Articular chondrocyte of knee joint (primary cell): ENCODE measurements at places on chromosomes 2 and 18. TPM values are rescaled to one million over a fixed set of nuclear protein-coding genes. Genes with fewer than 3 reads are reported as not detected.

The LBX2 gene
- 2.2 and 3.3 TPM in 2 replicates for total RNA-seq

The SLC8A1 gene
- total RNA-seq: 123 and 139 TPM in 2 replicates

The CERKL gene
- total RNA-seq: 0.26 and 0.32 TPM in 2 replicates

The TMEM247 gene
- total RNA-seq: not detected in 2 replicates

The DNMT3A gene
- 13.6 and 14.9 TPM in 2 replicates for total RNA-seq

The POLR1B gene
- total RNA-seq: 13.9 and 14.8 TPM in 2 replicates

The ANTXR1 gene
- total RNA-seq: 393 and 403 TPM in 2 replicates

The FKBP1B gene
- total RNA-seq: 3.5 and 4.1 TPM in 2 replicates

The C2orf72 gene
- total RNA-seq: 0.65 and 2.1 TPM in 2 replicates

The ACOXL gene
- total RNA-seq: not detected in 2 replicates

The TUBB8B gene
- not detected in 2 replicates for total RNA-seq

The LPIN1 gene
- total RNA-seq: 42.9 and 54.5 TPM in 2 replicates

The GALNT13 gene
- total RNA-seq: 0.11 and 0.13 TPM in 2 replicates

The CNOT11 gene
- 43.3 and 45.1 TPM in 2 replicates for total RNA-seq

The ANAPC1 gene
- 45.7 and 54.5 TPM in 2 replicates for total RNA-seq

The LINC00305 gene
- not detected in 2 replicates for total RNA-seq

The CPLX4 gene
- not detected in 2 replicates for total RNA-seq

The B3GNT7 gene
- total RNA-seq: 0.43 and 0.78 TPM in 2 replicates

The WIPF1 gene
- total RNA-seq: 40.9 and 45.3 TPM in 2 replicates

The SSB gene
- 154 and 171 TPM in 2 replicates for total RNA-seq

The SERPINB3 gene
- total RNA-seq: not detected in 2 replicates

The POTEC gene
- total RNA-seq: not detected in 2 replicates

The C2orf66 gene
- 0.13 and 0.32 TPM in 2 replicates for total RNA-seq

The REG3A gene
- total RNA-seq: not detected in 2 replicates

The CUL3 gene
- 73.0 and 75.9 TPM in 2 replicates for total RNA-seq

The LIMS2 gene
- 7.4 and 8.9 TPM in 2 replicates for total RNA-seq

The NXPH2 gene
- 0.13 TPM in 1 of 2 replicates, not detected in the other for total RNA-seq

The IL36A gene
- not detected in 2 replicates for total RNA-seq

The ANKRD62 gene
- not detected in 2 replicates for total RNA-seq

The HOXD8 gene
- 9.2 and 10.2 TPM in 2 replicates for total RNA-seq

The AMER3 gene
- total RNA-seq: not detected in 2 replicates

The NEU4 gene
- total RNA-seq: 0.11 TPM in 1 of 2 replicates, not detected in the other
